ENCODE measurements at places on chromosomes 6 and 20.
A peak's percentile ranks its signal among the peaks of the same experiment; 100 is the strongest.

GRCh38 chr6:414447-414846 lies 22.9 kb downstream of the IRF4 start:
- no peak overlapping the region for H3K27ac ChIP-seq
- no peak overlapping the region for H3K4me3 ChIP-seq
- H3K27me3 ChIP-seq: peaks cover 21% of the 10 kb centered on the region
- H3K36me3 ChIP-seq: no peaks in the 10 kb centered on the region
- DNase-seq: no peak
- H3K4me1 ChIP-seq: no peaks in the 10 kb centered on the region

GRCh38 chr6:41492261-41492891 lies 53.8 kb upstream of the FOXP4 start:
- no peak overlapping the region for H3K27ac ChIP-seq
- H3K4me3 ChIP-seq: no peak overlapping the region
- peaks cover 21% of the 10 kb centered on the region for H3K27me3 ChIP-seq

DNA sequence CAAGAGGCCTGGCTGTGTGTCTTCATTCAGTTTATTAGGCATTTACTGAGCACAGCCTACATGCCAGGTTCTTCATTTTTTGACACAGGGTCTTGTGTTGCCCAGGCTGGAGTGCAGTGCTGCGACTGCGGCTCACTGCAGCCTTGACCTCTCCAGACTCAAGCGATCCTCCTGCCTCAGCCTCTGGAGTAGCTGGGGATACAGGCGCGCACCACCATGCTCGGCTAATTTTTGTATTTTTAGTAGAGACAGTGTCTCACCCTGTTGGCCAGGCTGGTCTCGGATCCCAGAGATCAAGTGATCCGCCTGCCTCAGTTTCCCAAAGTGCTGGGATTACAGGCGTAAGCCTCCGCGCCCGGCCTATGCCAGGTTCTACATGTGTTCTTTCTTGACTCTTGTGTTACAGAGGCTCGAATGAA lies 601 bp upstream of the ATRN start:
- H3K4me1 ChIP-seq: peaks cover 32% of the 10 kb centered on the region
- DNase-seq: no peak
- peak overlapping the region; percentile 36 for H3K27ac ChIP-seq
- H3K27me3 ChIP-seq: no peaks in the 10 kb centered on the region
- no peaks in the 10 kb centered on the region for H3K36me3 ChIP-seq

- H3K4me3 ChIP-seq: no peak overlapping the region
- H3K27ac ChIP-seq: peak overlapping the region; percentile 61
- peak; percentile 37 for DNase-seq
Measured at GRCh38 chr20:57460781-57461465, 64.0 kb downstream of the CTCFL start.

GRCh38 chr20:51249781-51250180 lies 226.9 kb upstream of the KCNG1 start:
- H3K4me1 ChIP-seq: no peaks in the 10 kb centered on the region
- no peaks in the 10 kb centered on the region for H3K36me3 ChIP-seq
- H3K4me3 ChIP-seq: no peak overlapping the region
- no peak for DNase-seq

DNA sequence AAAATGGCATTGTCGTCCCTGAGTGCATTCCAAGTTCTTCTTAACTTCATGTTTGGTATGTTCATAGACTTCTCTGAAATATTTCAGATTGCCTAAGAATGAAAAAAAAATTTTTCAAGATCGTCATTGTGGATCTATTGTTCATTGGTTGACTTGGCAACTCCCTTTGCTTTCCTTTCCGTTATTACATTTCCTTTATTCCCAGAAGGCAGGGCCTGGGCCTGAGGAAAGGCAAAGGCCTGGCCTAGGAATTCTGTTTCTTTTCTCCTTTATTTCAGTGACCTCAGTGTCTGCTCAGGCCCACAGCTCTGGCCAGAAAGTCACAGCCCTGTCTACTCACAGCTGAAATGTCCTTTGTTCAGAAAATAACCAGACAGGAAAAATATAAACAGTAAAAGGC lies 401.6 kb upstream of the PLCB4 start:
- no peaks in the 10 kb centered on the region for H3K36me3 ChIP-seq
- peaks cover 19% of the 10 kb centered on the region for H3K4me1 ChIP-seq
- H3K27ac ChIP-seq: peak overlapping the region; percentile 44
- DNase-seq: no peak

GRCh38 chr6:154606457-154606856 lies 96.0 kb upstream of the CNKSR3 start:
- H3K36me3 ChIP-seq: no peaks in the 10 kb centered on the region
- H3K4me3 ChIP-seq: no peak overlapping the region
- no peaks in the 10 kb centered on the region for H3K4me1 ChIP-seq
- H3K27ac ChIP-seq: no peak overlapping the region
- no peak for DNase-seq

DNA sequence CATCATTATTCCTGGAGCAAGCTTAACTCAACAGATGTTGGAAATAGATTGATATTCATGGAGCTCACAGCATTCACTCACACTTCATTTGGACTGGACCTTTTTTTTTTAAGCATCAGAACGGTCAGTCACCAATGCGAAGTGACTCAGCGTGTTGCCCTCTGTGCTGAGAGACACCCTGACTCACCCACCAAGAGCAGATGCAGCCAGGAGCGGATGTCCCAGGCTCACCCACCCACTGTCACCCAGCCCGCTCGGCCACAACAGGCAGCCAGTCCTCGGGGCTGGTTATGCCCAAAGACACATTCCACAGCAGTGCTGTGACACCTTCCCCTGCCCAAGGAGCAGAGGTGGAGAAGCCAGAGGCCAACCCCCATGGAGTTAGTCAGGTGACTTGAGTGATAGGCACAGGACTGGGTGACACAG lies 15.7 kb downstream of the RNASET2 start:
- H3K27me3 ChIP-seq: no peaks in the 10 kb centered on the region
- H3K36me3 ChIP-seq: no peaks in the 10 kb centered on the region
- H3K4me3 ChIP-seq: no peak overlapping the region
- no peaks in the 10 kb centered on the region for H3K4me1 ChIP-seq
- no peak for DNase-seq
- H3K27ac ChIP-seq: no peak overlapping the region

DNA sequence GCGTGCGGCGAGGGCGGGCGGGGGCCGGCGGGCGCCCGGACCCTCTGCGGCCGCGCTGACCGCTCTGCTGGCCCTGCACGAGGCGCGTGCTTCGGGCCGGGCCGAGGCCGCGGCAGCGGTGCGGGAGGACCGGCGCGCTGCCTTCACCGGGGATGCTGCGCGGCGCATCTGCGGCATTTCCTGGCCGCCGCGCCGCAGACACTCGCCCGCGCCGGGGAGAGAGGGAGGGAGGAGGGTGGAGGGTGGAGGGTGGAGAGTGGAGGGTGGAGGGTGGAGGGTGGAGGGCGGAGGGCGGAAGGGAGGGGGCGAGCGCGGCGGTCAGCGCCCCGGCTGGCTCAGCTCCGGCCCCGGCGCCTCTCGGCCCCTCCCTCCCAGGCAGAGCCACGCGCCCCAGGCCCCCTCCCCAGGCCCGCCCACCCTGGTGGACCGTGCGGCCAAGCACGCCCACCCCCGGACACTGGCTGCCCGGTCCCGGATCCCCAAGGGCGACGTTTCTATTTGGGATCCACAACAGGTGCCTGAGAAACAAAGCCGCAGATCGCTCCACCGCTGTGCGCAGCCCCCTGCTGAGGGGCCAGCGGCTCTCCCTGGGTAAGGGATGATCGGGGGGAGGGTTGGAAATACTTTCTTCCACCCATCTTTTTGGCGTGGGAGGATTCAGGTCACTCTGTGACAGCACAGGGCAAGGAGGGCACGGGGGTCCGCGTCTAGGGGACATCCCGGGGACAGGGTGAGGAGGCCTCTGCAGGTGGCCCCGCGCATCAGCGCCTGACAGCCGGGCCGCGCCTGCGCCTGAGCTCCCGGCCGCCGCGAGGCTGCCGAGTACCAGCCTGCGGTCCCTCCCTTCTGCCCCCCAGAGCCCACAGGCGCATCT lies 111.2 kb upstream of the BEND6 start:
- no peaks in the 10 kb centered on the region for H3K36me3 ChIP-seq
- peak overlapping the region; percentile 68 for H3K4me3 ChIP-seq
- H3K27ac ChIP-seq: peak overlapping the region; percentile 91
- DNase-seq: peak; percentile 67
- H3K4me1 ChIP-seq: peaks cover 34% of the 10 kb centered on the region
- H3K27me3 ChIP-seq: no peaks in the 10 kb centered on the region

- H3K4me3 ChIP-seq: no peak overlapping the region
- no peaks in the 10 kb centered on the region for H3K36me3 ChIP-seq
- no peaks in the 10 kb centered on the region for H3K4me1 ChIP-seq
- DNase-seq: peak; percentile 30
- no peak overlapping the region for H3K27ac ChIP-seq
Measured at GRCh38 chr20:33915726-33916331, 77.9 kb upstream of the RALY start.

- no peaks in the 10 kb centered on the region for H3K36me3 ChIP-seq
- no peaks in the 10 kb centered on the region for H3K4me1 ChIP-seq
- H3K4me3 ChIP-seq: no peak overlapping the region
- H3K27ac ChIP-seq: no peak overlapping the region
- DNase-seq: no peak
Measured at GRCh38 chr6:16551466-16551865, 209.8 kb downstream of the ATXN1 start.

DNA sequence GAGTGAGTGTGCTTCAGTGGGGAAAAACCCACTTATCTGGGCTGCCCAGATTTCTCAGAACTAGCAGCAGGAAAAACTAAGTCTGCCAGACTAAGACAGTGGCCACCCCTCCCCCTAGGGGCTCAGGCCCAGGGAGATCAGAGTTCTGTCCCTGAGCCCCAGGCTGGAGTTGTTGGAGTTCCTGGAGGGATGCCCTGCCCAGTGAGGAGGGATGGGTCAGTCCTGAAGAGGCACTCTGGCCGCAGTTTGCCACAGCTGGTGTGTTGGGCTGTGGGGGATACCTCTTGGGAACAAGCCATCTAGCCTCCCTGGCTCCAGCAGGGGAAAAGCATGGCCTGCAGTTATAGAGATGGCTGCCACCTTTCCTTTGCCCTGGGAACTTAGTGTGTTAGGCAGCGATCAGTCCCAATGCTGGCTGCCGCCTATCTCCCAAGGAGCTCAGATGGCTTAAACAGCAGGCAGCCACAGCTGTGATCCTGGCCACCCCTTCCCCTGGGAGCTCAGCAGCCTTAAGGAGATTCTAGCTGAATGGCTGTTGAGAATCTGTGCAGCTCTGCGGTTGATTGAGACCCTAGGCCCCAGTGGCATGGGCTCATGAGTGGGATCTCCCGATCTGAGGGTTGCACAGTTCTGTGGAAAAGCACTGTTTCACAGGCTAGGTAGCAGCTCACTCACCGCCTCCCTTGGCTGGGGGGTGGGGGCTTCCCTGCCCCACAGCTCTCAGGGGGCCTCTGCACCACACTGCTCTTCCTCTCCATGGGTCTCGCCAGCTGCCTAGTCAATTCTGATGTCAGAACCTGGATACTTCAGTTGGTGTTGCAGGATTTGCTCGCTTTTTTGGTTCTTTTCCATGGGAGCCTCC lies 13.2 kb downstream of the SIRPG start:
- DNase-seq: no peak
- H3K27me3 ChIP-seq: no peaks in the 10 kb centered on the region
- H3K27ac ChIP-seq: no peak overlapping the region
- no peaks in the 10 kb centered on the region for H3K4me1 ChIP-seq
- H3K4me3 ChIP-seq: no peak overlapping the region
- no peaks in the 10 kb centered on the region for H3K36me3 ChIP-seq

- peaks cover 13% of the 10 kb centered on the region for H3K27me3 ChIP-seq
- no peaks in the 10 kb centered on the region for H3K36me3 ChIP-seq
- H3K4me1 ChIP-seq: no peaks in the 10 kb centered on the region
- no peak overlapping the region for H3K27ac ChIP-seq
- no peak for DNase-seq
Measured at GRCh38 chr6:117440706-117441525, 15.2 kb upstream of the ROS1 start.

DNA sequence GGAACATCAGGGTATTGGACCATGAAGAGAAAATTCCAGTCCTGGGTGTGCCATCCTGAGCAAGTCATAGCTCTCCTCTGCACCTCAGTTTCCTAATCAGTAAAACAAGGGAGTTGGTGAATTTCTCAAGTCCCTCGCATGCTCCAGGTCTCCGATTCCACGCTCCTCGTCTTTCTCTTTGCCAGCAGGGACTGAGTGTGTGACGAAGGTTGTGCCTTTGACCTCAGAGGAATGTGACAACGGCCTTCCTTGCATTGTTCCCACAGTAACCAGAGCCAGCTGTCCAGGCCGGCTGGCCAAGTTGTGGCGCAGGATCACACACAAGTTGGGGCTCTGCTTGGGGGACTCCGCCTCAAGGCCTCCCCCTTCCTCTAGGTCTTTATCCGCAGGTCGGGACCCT lies 217.3 kb downstream of the ATXN1 start:
- peak; percentile 85 for DNase-seq
- H3K36me3 ChIP-seq: no peaks in the 10 kb centered on the region
- H3K4me1 ChIP-seq: peaks cover 9% of the 10 kb centered on the region
- H3K4me3 ChIP-seq: peak overlapping the region; percentile 0
- H3K27ac ChIP-seq: peak overlapping the region; percentile 59
- H3K27me3 ChIP-seq: no peaks in the 10 kb centered on the region

- H3K27me3 ChIP-seq: no peaks in the 10 kb centered on the region
- no peak for DNase-seq
- no peak overlapping the region for H3K4me3 ChIP-seq
- H3K36me3 ChIP-seq: no peaks in the 10 kb centered on the region
Measured at GRCh38 chr6:85867595-85867994, 224.9 kb upstream of the SYNCRIP start.

DNA sequence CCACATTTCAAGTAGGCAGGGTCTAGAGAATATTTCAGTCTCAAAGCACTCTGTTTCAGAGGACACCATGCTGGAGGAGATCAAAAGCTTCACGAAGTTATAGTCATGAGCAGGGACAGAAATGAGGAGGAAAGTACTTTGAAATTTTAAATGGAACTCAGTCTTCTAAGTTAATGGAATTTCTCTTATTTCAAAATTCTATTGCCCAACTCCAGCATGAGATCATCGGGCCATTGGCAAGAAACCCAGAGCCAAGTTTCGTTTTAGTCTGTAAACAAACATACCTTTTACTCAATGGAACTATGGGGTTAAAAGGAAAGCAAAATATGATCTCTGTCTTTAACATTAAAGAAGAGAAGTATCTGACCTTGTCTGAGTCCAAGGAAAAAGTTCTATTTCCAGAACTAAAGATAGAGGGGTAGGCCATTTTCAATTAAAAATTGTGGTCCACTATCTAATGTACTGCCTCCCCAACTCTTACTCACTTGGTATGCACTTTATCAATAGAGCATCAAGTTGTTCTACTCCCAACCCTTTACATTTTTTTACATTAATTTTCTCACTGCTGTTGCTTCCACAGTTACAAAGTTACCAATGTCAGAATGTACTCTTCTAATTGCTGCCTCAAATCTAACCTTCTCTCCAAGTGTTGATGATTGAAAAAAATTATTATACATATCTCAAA lies 235.3 kb upstream of the NRSN1 start:
- H3K27me3 ChIP-seq: no peaks in the 10 kb centered on the region
- DNase-seq: no peak
- H3K4me1 ChIP-seq: no peaks in the 10 kb centered on the region
- H3K4me3 ChIP-seq: no peak overlapping the region
- H3K27ac ChIP-seq: no peak overlapping the region
